Activated CD8-positive, alpha-beta memory T cell treated with anti-CD3 and anti-CD28 coated beads for 48 hours (primary cell): ENCODE measurements at places on chromosomes 11 and 22.

- DNase-seq = peak; percentile 3
These were observed 607 bp downstream of the DMC1 start for GRCh38 chr22:38569181-38569971.

GRCh38 chr11:40291741-40292140 lies 1167.7 kb downstream of the LRRC4C start:
- no peak for DNase-seq

GRCh38 chr22:35065796-35066218 lies at the start of gene ISX:
Gene ISX, plus strand, starts transcription at chr22:35066158. Its CDS starts 930 bp downstream, at chr22:35067088.
- DNase-seq = no peak

DNA sequence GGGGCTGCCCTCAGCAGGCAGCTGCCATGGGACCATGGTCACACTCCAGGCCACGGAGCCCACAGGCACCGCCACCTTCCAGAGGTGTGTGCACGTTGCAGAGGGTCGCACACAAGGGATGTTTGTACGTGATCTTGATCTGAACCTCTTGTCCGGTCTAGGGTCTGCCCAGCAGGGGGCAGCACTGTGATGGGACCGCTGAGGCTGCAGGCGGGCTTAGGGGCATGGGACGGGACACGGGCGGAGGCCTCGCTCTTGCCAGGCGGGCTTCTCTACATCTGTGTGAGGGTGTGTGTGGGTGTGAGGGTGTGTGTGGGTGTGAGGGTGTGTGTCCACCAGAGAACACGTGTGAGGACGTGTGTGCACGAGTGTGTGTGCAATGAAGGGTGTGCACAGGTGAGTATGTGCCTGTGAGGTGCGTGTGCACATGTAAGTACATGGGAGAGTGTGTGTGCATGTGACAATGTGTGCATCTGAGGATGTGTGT lies 52.4 kb downstream of the CACNA1I start:
- peak; percentile 61 for DNase-seq

- DNase-seq = no peak
These were observed 145.6 kb downstream of the WNT7B start for GRCh38 chr22:45831394-45831793.

- DNase-seq = peak; percentile 72
These were observed 37.3 kb upstream of the RBFOX2 start for GRCh38 chr22:36065775-36066544.

- DNase-seq = no peak
These were observed 8.0 kb upstream of the TLCD5 start for GRCh38 chr11:120316880-120317688.

GRCh38 chr11:88103337-88104206 lies 71.7 kb downstream of the RAB38 start:
- no peak for DNase-seq

- no peak for DNase-seq
These were observed 4.3 kb upstream of the RGL4 start for GRCh38 chr22:23686416-23687024.
